ENCODE measurements at places on chromosomes 1 and 21.

DNA sequence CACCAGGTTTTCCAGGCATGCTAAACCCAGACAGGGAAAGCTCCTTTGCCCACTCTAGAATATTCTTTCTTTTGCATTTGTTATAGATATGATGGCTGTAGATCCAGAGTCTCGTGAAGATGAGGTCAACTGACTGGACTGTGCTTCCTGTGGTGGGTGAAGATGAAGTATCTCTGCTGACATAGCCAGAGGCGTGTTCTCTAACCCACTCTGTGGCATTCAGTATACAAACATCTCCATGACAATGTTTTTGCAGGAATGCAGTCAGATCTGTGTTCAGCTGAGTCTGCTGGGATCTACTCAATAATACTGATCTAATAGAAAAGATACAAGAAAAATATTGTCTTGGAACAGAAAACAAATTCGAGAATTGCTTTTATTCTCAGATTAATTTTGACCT lies 11.3 kb downstream of the RWDD2B start:
- DNase-seq, result no peak

GRCh38 chr1:50300297-50300696 lies 122.9 kb downstream of the DMRTA2 start:
- DNase-seq, result no peak

DNA sequence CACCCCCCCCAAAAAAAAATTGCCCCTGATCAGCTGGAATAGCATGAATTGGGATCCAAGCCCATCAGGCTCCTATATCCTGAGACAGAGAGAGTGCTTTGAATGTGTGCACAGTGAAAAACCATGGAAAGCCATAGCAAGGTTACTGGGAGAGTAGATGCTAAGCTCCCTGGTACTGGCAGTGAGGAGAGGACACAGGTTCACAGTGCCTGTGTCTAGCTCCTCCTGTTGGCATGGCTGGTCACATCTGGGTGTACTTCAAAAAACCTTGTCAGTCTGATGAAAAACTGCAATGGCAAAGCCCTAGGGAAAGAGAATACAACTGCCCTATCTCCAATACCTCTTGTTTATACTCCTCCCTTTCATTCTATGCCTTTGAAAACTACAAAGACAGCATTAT lies 12.9 kb downstream of the COPA start:
- no peak for DNase-seq

GRCh38 chr1:234281826-234282489 lies 91.3 kb upstream of the COA6 start:
- DNase-seq, result no peak

DNA sequence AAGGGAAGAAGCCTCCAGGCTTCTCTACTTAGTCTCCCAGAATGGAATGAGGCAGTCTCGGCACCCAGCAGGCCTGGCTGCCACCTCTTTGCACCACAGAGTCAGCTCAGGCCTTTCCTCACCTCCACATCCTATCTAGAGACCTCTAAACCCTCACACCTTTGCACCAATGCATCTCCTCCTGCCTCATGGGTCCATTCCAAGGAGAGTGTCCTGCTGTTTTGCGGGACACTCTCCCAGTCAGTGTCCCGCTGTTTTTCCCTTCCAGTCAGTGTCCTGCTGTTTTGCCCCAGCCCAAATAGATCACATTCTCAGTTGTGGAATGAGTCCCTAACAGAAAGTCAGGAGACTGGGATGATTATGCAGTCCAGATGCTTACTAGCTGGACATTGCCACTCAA lies 185.6 kb upstream of the CAMK1G start:
- no peak for DNase-seq

DNA sequence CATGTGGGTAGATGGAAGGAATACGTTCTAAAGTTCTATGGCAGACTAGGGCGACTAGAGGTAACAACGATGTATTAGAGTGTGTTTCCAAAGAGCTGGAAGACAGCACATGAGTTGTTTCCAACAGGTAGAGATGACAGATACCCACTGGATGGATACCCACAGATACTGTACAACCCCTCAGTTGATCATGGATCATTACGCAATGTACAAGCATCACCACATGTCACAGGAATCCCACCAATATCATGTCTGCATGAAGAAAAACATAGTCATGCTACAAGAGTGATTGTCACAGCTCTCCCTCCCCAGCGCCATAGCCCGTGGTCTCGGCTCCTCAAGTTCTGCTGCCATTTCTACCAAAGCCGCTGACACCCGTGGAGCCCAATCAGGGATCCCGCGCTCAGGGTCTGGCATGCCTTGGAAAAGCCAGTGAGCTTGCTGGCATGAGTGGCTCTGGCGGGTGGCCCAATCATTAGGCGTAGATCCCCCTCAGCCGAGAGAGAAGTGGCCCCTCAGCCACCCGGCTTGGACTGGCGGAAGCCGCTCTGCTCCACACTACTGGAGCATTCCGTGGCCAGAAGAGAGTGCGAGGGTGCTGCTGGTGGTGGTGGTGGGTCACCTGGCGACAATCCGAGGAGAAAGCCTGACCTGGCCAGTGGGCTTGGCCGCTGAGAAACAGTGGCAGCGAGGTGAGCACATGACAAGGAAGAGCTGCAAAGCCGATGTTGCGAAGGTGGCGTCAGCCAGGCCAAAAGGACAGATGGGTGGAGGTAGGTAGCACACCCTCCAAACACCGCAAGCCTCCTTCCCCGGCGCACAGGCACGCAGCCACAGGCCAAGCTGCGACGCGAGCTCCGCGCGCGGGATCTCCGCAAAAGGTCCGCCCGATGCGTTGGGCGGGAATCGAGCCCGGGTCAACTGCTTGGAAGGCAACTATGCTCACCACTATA lies 65.7 kb upstream of the FCGR2A start:
- peak; percentile 47 for DNase-seq

DNA sequence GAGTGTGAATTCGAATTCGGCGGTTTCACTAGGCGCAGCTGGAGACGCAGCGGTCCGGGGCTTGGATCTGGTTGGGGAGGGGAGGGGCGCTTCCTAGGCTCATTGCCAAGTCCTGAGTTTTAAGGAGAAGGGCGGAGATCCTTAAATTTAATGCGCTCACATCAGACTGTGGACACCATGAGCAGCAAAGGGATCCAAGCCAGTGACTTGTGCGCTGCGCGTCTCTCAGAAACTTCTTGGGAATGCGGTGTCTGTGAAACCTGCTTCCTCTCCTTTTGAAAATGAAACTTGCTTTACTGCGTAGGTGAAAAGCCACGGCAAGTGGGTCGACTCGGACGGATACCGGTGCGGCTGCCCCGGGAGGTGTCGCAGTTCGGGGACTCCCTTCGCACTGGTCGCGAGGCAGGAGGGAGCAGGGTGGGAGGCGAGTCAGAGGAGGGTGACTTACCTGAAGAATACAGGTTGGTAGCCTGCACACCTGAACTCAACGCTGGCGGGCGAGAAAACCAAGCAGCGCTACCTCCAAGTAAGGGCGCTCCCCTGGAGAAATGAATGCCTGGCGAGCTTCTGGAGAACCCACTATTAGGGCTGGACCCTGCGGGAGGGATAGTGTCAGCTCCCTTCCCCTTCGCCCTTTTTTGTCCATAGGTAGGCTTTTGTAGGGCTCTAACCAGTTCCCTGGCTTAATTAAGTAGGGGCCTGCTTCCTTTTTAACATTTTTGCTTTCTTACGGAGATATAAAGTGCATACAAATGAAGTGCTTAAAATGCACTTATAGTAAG lies 992 bp downstream of the TENT5C start:
- DNase-seq, result peak; percentile 23

GRCh38 chr1:84918726-84919336 lies 25.8 kb upstream of the LPAR3 start:
- DNase-seq, result no peak

GRCh38 chr1:181135437-181135731 lies 46.9 kb downstream of the IER5 start:
- peak; percentile 74 for DNase-seq

- DNase-seq, result no peak
These were observed 8.2 kb upstream of the IL22RA1 start for GRCh38 chr1:24151175-24151533.

- DNase-seq, result no peak
These were observed 45.6 kb upstream of the PLA2G4A start for GRCh38 chr1:186783193-186783592.

DNA sequence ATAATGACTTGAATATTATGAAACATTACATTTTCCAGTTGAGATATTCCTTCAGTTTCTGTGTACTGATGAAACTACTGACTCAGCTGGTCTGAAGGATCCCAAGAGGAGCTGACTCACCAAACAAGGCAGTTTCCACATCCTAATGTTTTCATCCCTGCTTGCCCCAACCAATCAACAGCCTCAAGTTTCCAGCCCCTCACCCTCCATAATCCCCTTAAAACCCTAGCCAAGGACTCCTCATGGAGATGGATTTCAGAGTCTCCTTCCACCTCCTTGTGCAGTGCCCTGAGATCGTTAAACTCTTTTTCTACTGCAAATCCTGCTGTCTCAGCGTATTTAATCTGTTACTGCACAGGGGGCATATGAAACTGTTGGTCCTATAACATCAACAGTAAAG lies 83.1 kb upstream of the HAO2 start:
- DNase-seq, result peak; percentile 96

GRCh38 chr1:178651742-178652141 lies 73.3 kb upstream of the RALGPS2 start:
- DNase-seq, result peak; percentile 24

DNA sequence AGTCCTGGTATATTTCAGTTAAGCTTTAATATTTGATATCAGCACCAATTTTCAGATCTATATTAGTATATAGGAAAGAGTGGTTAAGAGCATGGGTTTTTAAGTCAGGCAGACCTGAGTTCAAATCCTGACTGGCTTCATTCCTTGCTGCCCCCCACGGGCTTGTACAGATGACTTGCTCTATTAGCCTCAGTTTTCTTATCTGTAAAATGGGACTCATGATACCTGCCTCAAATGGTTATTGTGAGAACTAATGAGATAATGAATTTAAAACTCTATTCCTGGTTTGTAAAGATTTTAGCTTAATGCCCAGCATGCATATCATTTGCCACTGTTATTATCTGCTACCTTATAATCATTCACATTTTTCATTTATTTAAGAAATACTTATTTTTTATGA lies 264.5 kb downstream of the RPS6KC1 start:
- no peak for DNase-seq

GRCh38 chr1:48405400-48405799 lies 66.6 kb downstream of the SPATA6 start:
- peak; percentile 2 for DNase-seq

GRCh38 chr1:228336308-228337030 lies 70.2 kb downstream of the TRIM11 start:
- no peak for DNase-seq

DNA sequence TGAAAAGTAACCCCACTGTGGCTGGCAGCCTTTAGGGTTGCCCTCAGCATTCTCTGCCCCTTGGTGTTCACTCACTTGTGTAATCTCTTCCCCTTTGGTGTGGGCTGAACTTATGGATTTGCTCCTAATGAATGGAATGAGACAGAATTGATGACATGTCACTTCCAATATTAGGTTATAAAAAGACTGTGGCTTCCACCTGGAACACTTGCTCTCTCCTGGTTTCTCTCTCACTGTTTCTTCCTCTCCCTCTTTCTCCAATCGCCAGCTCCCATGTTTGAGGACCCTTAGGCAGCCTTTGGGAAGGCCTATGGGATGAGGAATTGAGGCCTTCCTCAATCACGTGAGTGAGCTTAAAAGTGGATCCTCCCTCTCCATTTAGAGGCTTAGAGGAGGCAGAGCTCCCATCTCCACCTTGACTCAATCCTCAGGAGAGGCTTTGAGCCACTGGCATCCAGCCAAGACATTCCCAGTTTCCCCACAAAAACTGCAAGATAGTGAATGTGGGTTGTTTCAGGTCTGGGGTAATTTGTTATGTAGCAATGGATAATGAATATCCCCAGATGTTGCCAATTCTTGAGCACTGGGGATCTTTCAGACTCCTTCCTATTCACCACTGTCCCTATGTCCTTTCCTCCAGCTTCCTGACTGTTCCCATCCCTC lies 95.5 kb upstream of the CD34 start:
- DNase-seq, result peak; percentile 73

DNA sequence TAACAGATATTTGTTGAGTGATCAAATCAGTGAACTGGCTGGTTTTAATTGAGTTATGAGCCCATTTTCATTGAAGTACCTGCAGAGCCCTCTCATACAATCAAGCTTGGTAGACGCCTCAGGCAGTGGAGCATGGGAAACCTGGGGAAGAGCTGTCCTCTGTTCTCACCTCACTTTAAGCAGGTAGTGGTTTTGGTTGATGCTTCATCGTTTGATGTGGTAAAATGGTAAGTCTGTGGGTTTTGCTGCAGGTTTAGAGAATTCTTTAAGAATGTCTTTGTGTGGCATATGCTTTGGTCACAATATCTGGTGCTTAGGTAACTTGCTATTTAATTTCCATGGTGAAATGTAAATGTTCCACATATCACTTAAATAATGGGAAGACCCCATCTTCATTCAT lies 10.0 kb downstream of the LAMC1 start:
- no peak for DNase-seq

- DNase-seq, result peak; percentile 70
These were observed 90.8 kb upstream of the ERRFI1 start for GRCh38 chr1:8116894-8117264.

DNA sequence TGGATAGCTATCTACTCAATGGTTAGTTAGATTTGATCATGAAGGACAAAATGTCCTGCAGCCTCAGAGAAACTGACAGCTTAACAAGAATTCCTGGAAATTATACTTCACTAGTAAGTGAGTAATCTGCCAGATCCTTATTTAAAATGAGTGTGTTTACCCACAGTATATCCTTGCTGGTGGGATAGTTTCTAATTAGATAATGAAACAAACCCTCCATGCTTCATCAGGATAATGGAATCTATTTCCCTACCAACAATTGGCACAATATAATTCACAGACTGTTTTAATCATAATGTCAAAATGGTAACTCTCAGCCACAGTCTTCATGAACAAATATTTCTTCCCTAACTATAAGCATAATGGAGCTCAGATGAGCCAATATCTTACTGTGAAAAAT lies 239.4 kb upstream of the ST6GALNAC5 start:
- DNase-seq, result peak; percentile 72

DNA sequence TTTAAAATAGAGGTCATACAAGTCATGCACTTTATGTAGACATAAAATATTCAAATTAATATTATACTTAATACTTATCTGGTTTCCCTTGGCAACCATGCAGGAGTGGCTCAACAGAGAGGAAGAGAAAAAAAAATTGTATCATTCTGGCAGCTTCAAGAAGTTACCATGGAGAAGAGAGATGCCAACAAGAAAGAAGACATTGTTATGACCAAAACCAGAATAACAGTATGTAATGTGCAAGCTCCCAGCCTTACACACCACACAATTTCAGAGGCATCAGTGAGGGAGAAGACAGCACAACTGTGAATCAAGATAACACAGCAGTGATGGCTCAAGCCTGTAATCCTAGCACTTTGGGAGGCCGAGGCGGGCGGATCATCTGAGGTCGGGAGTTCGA lies 49.1 kb upstream of the RCOR3 start:
- DNase-seq, result no peak

DNA sequence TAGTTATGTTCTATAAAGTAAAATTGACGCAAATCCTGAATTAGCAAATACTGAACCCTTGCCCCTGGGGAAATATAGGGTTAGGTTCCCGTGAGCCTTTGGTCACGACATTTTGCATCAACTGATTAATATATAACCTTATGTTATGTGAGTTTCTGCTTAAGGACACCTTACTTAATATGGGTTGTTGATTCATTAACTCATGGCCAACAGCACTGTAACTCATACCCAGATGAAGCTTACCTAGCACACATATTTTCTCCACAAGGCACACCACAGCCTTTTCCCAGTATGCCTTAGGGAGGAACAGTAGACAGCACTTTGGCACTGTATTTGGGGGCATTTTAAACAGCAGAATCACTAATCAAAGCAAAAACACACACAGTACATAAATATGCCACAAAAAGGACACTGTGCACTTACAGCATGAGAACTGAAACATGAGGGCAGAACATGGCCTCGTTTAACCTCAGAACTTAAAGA lies 15.1 kb downstream of the INAVA start:
- no peak for DNase-seq

Data from fibroblast of skin of right biceps (primary cell).